Nasal cavity respiratory epithelium epithelial cell of viscerocranial mucosa (primary cell): ENCODE measurements at places on chromosomes 1 and 21. TPM values are rescaled to one million over a fixed set of nuclear protein-coding genes. Genes with fewer than 3 reads are reported as not detected.

The PHLDA3 gene
- 215 and 334 TPM in 2 replicates for total RNA-seq

The LYPD8 gene
- total RNA-seq = not detected in 2 replicates

The GFI1 gene
- under 0.01 TPM in 2 replicates for total RNA-seq

The MAP3K21 gene
- total RNA-seq = 9.9 and 10.3 TPM in 2 replicates

The IL19 gene
- total RNA-seq = not detected in 2 replicates

The LAX1 gene
- under 0.01 and 0.07 TPM in 2 replicates for total RNA-seq

The LCA5L gene
- 1.4 and 2.4 TPM in 2 replicates for total RNA-seq

The TAS1R1 gene
- total RNA-seq = not detected in 2 replicates

The PLA2G2F gene
- total RNA-seq = under 0.01 TPM in 1 of 2 replicates, not detected in the other

The TRMT1L gene
- total RNA-seq = 23.2 and 36.0 TPM in 2 replicates

The MYBPHL gene
- total RNA-seq = not detected in 2 replicates
